ENCODE measurements at places on chromosomes 1 and 21. TPM values are rescaled to one million over a fixed set of nuclear protein-coding genes. Genes with fewer than 3 reads are reported as not detected.
A peak's percentile ranks its signal among the peaks of the same experiment; 100 is the strongest.

DNA sequence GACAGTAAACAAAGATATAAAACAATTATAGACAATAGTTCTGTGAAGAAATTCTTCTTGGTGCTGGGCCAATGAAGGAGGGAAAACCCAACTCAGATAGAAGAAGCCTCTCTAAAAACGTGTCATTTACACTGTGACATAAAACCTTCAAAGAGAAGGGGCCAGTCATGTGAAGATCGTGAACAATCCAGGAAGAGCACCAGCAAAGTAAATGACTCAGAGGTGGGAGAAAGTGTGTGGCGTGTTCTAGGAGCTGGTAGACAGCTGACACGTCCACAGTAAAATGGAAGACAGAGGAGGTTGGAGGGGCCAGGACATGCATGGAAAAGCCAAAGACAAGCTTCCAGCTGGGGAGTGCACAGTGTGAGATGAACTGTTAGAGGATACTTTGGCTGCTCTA, 143.6 kb downstream of the VAV3 start:
- H3K27ac ChIP-seq, result no peak overlapping the region
- no peak overlapping the region for H3K4me3 ChIP-seq
- no peaks in the 10 kb centered on the region for H3K36me3 ChIP-seq
- DNase-seq, result no peak

GRCh38 chr1:168949672-168950071, 156.8 kb upstream of the ATP1B1 start:
- no peak overlapping the region for H3K27ac ChIP-seq
- peaks cover 2% of the 10 kb centered on the region for H3K4me1 ChIP-seq
- H3K4me3 ChIP-seq, result no peak overlapping the region
- no peaks in the 10 kb centered on the region for H3K27me3 ChIP-seq

- no peaks in the 10 kb centered on the region for H3K4me1 ChIP-seq
- DNase-seq, result no peak
- no peaks in the 10 kb centered on the region for H3K27me3 ChIP-seq
- no peak overlapping the region for H3K4me3 ChIP-seq
- H3K27ac ChIP-seq, result no peak overlapping the region
Observed at GRCh38 chr1:14689996-14690615, 91.6 kb downstream of the KAZN start.

GRCh38 chr1:230083746-230084407, 16.8 kb downstream of the GALNT2 start:
- no peaks in the 10 kb centered on the region for H3K27me3 ChIP-seq
- no peak overlapping the region for H3K4me3 ChIP-seq
- H3K27ac ChIP-seq, result peak overlapping the region; percentile 75
- H3K4me1 ChIP-seq, result peaks cover 19% of the 10 kb centered on the region
- H3K36me3 ChIP-seq, result no peaks in the 10 kb centered on the region

- H3K4me3 ChIP-seq, result no peak overlapping the region
- H3K4me1 ChIP-seq, result peaks cover 34% of the 10 kb centered on the region
- H3K27ac ChIP-seq, result peak overlapping the region; percentile 37
- no peak for DNase-seq
- H3K36me3 ChIP-seq, result no peaks in the 10 kb centered on the region
Observed at GRCh38 chr1:32350785-32351398, 11.4 kb downstream of the FAM229A start.

- H3K36me3 ChIP-seq, result peaks cover 2% of the 10 kb centered on the region
- H3K4me3 ChIP-seq, result no peak overlapping the region
- H3K4me1 ChIP-seq, result peaks cover 47% of the 10 kb centered on the region
- no peak overlapping the region for H3K27ac ChIP-seq
Observed at GRCh38 chr1:111758373-111758772, 2.7 kb downstream of the DDX20 start.

- no peak overlapping the region for H3K4me3 ChIP-seq
- H3K27me3 ChIP-seq, result no peaks in the 10 kb centered on the region
- no peak overlapping the region for H3K27ac ChIP-seq
- H3K4me1 ChIP-seq, result no peaks in the 10 kb centered on the region
- no peak for DNase-seq
Observed at GRCh38 chr1:235838021-235838420, 28.7 kb downstream of the LYST start.

DNA sequence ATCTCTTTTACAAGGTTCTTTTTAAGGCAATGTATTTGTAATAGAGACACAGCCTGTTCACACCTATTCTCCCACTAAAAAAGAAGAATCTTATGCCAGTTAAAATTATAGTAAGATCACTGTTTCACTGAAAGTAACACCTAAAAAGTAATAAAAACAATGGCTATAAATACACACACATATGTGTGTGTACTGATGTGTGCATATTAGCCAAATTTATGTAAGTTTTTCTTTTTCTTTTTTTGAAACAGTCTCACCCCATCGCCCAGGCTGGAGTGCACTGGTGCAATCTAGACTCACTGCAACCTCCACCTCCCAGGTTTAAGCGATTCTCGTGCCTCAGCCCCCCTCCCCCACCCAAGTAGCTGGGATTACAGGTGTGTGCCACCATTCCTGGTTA, 56.8 kb upstream of the SLC30A10 start:
- H3K36me3 ChIP-seq, result peaks cover 14% of the 10 kb centered on the region
- no peak overlapping the region for H3K4me3 ChIP-seq
- no peak overlapping the region for H3K27ac ChIP-seq
- no peaks in the 10 kb centered on the region for H3K27me3 ChIP-seq
- no peak for DNase-seq
- no peaks in the 10 kb centered on the region for H3K4me1 ChIP-seq

GRCh38 chr1:71698186-71698585, 584.2 kb downstream of the NEGR1 start:
- no peaks in the 10 kb centered on the region for H3K27me3 ChIP-seq
- H3K4me1 ChIP-seq, result no peaks in the 10 kb centered on the region
- no peak for DNase-seq

The FNDC5 gene
- total RNA-seq, result not detected

The ATP1A2 gene
- total RNA-seq, result not detected
